ENCODE measurements at places on chromosomes 16 and 17. TPM values are rescaled to one million over a fixed set of nuclear protein-coding genes. Genes with fewer than 3 reads are reported as not detected.

GRCh38 chr16:89134269-89134668 is 37.3 kb upstream of the CDH15 start:
- DNase-seq, result no peak

DNA sequence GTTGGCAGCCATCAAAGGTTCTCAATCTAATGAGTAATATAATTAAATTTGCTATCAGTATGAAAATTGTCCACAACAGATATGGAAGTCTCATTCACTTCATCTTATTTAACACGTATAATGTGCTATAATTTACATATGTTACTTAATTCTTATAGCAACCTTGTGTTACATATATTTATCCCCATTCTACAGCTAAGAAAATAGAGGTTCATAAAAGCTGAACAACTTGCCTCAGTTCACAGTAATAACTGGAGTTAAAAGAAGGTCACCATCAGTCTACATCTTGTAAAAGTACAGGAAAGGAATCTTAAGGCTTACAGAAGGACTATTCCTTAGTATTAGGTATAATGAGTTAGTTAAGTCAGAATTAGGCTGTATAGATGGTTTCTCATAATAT is 27.9 kb downstream of the STXBP4 start:
- no peak for DNase-seq

GRCh38 chr17:28472871-28473497 is 460 bp upstream of the SLC13A2 start:
- DNase-seq, result no peak

- no peak for DNase-seq
Observed at GRCh38 chr17:43342589-43342890, 56.3 kb upstream of the ARL4D start.

DNA sequence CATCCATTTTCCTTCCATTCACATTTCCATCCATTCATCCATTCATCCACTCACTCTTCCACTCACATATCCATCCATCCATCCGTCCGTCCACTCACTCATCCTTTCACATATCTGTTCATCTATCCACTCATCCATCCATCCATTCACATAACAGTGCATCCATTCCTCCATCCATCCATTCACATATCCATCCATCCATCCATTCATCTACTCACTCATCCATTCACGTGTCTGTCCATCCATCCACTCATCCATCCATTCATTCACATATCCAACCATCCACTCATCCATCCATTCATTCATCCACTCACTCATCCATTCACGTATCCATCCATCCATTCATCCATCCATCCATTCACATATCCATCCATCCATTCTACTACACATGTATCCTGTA is 42.6 kb downstream of the SCNN1G start:
- no peak for DNase-seq

- DNase-seq, result peak; percentile 12
Observed at GRCh38 chr16:51002881-51003490, 148.1 kb downstream of the SALL1 start.

DNA sequence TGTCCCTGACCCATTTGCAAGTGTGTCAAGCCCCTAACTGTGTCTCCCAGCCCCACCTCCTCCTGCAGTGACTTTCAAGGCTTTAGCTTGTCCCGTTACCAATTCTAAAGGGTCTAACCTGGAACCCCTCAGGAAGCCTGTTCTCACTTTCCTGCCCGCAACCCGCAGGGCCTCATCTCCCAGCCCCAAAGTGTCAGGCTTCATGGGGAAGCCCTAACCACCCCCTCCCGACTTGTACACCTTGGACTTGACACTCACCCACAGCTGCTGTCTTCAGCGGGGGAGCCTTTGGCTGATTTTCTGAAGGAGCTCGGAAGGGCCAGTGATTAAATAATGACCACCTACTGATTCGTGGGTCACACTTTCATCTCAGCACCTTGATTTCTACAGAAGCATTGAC is 33.1 kb downstream of the NLRC5 start:
- DNase-seq, result no peak

- no peak for DNase-seq
Observed at GRCh38 chr16:52074133-52074532, 472.8 kb downstream of the TOX3 start.

DNA sequence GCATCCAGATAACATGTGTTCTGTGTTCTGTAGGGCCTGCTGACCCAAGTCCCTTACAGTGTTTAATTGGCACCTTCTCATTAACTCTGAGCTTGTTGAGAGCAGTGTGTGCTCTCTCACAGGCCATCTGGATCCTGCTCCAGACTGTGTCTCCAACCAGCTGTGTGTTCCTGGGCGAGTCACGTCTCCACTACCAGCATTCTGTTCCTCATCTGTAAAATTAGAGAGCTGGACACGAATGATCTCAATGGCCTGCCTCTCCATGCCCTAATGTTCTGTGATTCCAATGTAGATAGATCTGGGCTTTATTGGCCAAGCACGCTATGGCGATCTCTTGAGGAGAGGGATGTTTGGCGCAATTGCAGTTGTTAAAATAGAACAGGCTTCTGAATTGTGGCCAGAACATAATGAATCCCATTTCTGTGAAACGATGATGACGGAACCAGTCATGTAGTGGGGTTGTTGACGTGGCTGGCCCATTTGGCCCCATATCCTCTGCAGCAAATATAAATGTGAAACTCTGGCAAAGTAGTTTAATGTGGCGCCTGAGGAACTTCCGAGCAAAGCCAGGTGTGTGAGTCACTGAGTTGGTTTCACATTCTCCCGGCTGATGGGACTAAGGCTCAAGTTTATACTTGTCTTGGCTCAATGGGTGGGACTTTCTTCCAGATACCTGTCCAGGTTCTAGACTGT is 22.2 kb downstream of the TBX4 start:
- no peak for DNase-seq

DNA sequence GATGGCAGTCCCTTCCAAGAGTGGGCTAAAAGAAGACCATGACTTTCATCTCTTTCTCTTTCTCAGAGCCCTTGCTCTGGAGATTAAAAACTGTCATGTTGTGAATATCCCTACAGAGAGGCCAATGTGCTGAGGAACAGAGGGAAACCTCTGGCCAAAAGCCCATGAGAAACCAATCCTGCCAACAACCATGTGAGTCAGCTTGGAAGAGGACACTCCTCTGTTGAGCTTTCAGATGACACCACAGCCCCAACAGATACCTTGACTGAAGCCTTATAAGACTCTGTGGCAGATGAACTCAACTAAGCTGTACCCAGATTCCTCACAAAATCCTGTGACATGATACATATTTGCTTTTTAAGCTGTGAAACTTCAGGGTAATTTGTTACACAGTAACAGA is 19.6 kb downstream of the CPPED1 start:
- no peak for DNase-seq

SOX8 gene
- 1.5 TPM for total RNA-seq

SLC5A10 gene
- 0.09 TPM for total RNA-seq

MT1A gene
- total RNA-seq, result 3.1 TPM

KRT12 gene
- total RNA-seq, result not detected

MON1B gene
- total RNA-seq, result 15.8 TPM

SPNS2 gene
- total RNA-seq, result 5.3 TPM

ADCY7 gene
- total RNA-seq, result 4.6 TPM
